ENCODE measurements at places on chromosomes 12 and 14.

DNA sequence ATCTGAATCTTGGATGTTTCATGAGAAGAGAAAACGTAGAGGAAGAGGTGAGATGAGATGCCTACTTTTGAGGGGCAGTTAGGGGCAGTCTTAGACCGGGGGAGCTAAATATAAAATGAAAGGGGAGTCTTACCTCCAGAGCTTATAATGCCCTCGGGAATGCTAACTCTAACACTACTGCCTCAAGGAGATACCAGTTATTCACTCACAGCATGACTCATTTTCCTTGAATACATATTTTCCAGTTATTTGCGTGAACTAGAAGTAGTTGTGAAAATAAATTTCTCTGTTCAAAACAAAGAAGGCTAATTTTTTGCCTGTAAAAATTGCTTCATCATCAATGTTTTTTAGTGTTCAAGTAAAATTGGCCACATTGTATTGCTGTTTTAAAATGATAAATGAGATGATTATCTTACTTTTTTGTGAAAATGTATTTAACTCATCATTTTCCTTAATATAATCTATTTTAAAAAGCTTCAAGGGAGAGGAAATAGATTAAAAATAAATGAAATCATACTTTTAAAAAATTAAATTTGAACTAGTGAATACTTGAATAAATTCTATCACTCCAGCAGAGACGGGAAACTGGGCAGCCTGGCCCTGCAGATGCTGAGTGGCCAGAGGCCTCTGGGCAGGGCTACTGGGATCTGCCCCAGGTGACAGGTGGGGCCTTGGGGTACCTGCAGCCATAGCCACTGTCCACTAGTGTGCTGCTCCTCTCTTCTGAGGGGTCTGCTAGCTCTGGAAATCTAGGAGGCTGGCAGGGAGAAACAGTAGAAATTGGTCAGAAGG, 339.3 kb downstream of the EGLN3 start:
- DNase-seq = no peak

DNA sequence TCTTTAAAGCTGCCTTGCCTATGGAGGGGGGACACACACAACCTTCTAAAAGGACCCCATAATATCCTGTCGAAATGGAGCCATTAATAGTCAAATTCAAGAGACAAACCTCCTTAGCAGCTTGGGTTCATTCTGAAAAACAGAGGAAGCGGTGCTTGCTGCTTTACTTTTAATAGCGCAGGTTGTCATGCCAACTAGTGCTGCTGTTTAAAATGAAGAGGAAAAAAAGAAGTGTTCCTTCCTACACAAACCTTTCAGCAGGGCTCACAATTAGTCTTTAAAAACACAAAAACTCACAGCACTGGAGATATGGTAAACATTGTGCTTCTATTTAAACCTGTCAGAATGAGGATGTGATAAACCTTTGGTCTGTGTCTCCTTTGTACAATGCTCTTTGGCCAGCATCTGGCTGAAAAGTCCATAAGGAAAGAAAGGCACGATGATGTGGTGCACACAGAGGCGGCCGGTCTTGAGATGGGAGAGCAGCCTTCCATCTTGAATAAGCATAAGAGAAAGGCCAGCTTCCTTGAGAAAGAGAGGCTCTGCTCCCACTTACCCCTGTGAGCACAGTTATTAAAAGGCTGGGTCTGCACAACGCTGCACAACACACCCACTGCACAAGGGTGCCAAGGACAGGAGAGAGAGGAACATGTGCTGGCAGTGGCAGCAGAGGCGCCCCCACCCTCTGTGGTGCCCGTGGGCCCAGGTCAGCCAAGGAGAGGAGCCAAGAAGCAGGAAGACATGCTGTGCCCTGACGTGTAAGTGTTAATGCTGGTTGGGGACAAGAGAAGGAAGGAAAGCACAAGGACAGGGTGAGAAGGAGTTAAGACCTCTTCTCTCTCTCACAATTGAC, 144.6 kb downstream of the TTC7B start:
- DNase-seq = no peak

- no peak for DNase-seq
Measured at GRCh38 chr12:132154341-132154761, 10.1 kb downstream of the NOC4L start.

- DNase-seq = no peak
Measured at GRCh38 chr14:42111355-42111754, 504.7 kb downstream of the LRFN5 start.

- DNase-seq = no peak
Measured at GRCh38 chr12:53857666-53858065, 81.0 kb upstream of the HOXC13 start.

GRCh38 chr12:106739815-106740530, 34.5 kb upstream of the RIC8B start:
- peak; percentile 8 for DNase-seq

DNA sequence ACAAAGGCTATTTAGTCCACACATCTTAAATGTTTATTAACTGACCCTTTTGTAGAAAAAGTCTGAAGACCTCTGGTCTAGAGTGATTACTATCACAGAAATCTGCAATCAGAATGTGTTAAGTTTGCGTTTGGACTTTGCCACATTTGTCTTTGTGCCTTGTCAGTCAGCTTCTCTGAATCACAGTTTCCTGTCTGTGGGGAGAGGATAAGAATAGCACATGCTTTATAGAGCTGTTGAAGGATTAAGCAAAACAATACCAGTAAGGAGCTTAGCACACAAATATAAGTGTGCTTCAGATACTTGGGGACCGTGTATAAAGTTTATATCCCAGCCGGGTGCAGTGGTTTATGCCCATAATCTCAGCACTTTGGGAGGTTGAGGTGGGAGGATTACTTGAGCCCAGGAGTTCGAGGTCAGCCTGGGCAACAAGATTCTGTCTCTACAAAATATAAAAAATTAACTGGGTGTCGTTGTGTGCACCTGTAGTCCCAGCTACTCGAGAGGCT, 63.0 kb upstream of the BTG1 start:
- DNase-seq = peak; percentile 55

- DNase-seq = no peak
Measured at GRCh38 chr14:81068176-81068782, 112.9 kb downstream of the TSHR start.

DNA sequence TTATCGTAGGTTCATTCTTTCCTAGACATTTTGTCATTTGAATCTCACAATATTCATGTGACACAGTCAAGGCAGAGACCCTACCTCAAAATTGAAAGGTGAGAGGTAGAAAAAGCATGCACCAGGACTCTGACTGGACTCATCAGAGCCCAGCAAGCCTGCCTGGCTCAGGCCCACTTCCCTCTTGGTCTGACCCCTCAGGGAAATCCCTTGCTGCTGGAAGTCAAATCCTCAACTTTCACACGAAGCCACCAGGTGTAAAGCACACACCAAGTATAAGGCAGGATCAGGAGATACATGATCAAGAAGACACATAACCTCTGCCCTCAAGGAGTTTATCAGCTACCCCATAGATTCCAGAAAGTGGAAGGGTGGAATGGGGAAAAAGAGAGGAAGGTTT, 18.8 kb downstream of the NIN start:
- DNase-seq = no peak

DNA sequence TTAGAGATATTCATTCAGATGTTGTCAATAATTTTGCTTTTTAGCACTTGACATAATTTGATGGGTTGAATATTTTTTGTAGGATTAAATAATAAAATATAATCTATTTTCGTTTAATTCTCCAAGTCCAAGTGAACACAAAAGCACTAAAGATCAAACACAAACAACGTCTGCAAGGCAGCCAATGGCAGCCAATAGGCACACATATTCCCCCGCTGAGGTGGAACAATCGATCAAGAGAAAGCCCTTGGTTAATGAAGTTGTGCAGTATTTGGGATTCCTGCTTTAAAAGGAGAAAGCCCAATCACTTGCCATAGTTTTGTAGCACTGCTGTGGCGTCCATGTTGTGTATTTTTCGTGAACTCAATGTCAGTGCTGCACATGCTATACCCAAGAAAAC, 1.5 kb downstream of the DHRS7 start:
- DNase-seq = no peak

DNA sequence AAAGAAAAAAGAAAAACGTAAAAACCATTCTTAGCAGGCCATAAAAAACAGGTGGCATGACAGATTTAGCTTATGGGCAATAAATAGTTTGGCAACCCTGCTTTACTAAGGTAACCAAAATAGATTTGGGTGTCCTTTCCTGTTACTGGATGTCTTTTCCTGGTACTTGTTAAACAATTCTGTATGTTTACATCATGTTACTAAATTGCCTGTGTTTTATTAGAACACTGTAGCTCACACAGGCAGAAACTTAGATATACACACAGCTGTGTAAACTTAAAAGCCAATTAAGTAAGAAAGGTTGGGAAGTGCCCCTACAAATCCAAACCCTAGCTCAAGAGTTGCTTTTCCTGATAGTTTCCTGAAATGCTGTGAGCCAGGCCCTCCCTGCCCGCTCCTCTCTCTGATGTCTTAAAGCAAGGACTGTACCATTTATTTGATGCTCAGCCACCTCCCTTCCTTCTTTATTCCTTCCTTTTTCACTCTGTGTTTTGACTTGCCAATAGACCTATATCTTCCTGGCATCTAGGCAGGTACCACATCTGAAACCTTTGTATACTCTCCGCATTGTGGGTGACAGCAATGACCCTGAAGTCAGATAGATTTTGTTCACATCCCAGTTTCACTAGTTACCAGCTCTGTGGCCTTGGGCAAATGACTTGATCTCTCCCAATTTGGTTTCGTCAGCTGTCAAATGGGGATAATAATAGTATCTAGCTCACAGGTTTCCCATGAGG, 3.7 kb upstream of the CAMKK2 start:
- DNase-seq = no peak
